ENCODE measurements at places on chromosomes 3 and 15.

DNA sequence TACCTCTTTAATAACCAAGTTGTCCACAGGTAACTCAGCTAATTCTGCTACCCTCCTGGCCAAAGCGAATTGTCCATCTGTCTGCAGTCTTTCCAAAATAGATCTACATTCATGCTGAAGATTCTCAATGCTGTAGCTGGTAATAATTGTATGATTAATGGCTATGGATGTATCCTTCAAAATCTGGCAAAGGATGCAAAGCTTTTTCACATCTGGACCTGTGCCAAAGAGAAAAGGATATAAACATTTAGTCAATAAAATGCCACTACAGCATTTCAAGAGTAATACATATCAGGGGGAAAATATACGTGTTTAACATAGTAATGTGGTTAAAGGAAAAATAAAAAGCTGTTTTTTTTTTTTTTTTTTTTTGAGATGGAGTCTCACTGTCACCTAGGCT, 48.7 kb downstream of the EIF3J start:
- H3K4me3 ChIP-seq = no peak overlapping the region
- no peak for DNase-seq
- peaks cover 3% of the 10 kb centered on the region for H3K4me1 ChIP-seq
- H3K27ac ChIP-seq = no peak overlapping the region

GRCh38 chr3:194512895-194513601, 26.2 kb upstream of the ATP13A3 start:
- no peak overlapping the region for H3K4me3 ChIP-seq
- H3K4me1 ChIP-seq = no peaks in the 10 kb centered on the region
- peaks cover 9% of the 10 kb centered on the region for H3K27me3 ChIP-seq
- DNase-seq = no peak

- H3K4me3 ChIP-seq = no peak overlapping the region
- peaks cover 30% of the 10 kb centered on the region for H3K27me3 ChIP-seq
- no peaks in the 10 kb centered on the region for H3K36me3 ChIP-seq
Measured at GRCh38 chr3:123480428-123480827, 31.5 kb upstream of the ADCY5 start.

GRCh38 chr3:100899440-100900091, 93.7 kb downstream of the ABI3BP start:
- H3K27me3 ChIP-seq = no peaks in the 10 kb centered on the region
- no peaks in the 10 kb centered on the region for H3K36me3 ChIP-seq
- no peak overlapping the region for H3K27ac ChIP-seq
- peaks cover 5% of the 10 kb centered on the region for H3K4me1 ChIP-seq

- H3K36me3 ChIP-seq = no peaks in the 10 kb centered on the region
- peaks cover 41% of the 10 kb centered on the region for H3K4me1 ChIP-seq
- no peak overlapping the region for H3K27ac ChIP-seq
- H3K27me3 ChIP-seq = no peaks in the 10 kb centered on the region
- no peak overlapping the region for H3K4me3 ChIP-seq
Measured at GRCh38 chr3:100042166-100042981, 71.9 kb downstream of the FILIP1L start.
